ENCODE measurements at places on chromosomes 4 and X.

DNA sequence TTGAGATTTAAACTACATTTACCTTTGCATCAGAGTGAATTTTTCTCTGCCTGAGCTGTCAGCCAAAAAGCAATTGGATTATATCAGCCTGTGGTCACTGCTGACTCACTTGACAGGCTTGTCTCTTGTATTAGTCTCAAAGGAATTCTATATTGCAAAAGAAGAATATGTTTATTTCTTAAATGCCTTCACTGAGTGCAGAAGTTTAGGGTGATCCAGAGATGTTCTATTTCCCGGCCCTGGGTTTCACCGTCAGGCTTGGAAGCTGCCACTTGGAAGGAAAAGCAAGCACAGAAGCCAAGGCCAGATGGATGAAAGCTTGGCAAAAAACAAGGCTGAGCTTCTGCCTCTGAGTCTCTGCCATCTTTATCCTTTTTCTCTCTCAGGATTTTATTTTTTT, 80.9 kb downstream of the FAM114A1 start:
- DNase-seq, result no peak

GRCh38 chr4:78748381-78748780, 27.8 kb upstream of the BMP2K start:
- DNase-seq, result no peak

DNA sequence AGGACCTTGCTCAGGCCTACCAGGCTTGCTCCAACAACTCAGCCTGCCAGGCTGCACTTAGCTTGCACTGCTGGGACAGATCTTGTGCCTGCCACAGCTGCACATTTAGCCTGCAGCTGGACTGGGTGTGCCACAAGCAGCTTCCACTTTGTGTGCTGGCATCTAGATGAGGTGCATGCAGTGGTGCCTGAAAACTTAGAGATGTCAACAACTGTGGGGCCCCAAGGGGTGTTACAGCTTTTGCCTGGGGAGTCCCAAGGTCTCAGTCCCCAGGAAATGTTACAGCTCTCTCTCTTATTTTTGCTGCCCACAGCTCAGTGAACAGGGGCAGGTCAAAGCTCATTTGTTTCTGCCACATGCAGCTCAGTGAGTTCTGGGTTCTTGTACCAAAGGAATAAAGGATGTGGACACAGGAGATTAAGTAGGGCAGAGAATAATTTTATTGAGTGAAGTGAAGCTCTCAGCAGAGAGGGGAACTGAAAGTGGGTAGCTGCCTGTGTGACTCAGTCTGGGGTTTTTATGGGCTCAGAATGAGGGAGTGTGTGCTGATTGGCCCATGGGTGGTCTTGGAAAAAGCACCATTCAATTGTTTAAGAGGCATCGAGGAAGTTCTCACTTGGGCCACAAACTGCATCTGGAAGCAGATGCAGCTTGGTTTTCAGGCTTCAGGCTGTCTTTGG, 828.3 kb downstream of the TECRL start:
- no peak for DNase-seq

- DNase-seq, result no peak
These were observed 15.0 kb downstream of the ADD1 start for GRCh38 chr4:2858451-2859217.

DNA sequence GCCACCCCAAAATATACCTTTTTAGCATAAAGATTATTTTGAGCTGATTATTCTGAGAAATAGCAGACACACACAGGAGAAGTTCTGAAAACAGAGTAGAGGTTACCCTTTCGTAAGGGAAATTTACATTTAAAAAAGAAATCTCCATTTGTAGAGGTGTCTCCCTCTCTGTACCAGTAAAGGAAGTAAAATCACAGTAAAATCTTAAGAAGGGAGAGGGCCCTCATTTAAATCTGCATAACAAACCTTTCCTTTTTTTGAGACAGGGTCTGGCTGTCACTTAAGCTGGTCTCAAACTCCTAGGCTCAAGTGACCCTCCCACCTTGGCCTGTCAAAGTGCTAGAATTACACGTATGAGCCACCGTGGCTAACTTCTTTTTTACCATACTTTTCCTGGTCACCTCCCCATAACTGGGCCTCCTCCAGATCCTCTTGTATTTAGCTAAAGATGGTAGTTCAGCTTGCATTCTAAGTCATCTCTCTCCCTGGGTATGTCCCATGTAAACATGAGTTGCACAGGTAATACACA, 92.2 kb upstream of the INTU start:
- no peak for DNase-seq

GRCh38 chr4:102139932-102140331, 205.3 kb downstream of the SLC39A8 start:
- no peak for DNase-seq

Measured in liver (tissue), 10 donors.